LHCN-M2 (cell line): ENCODE measurements at places on chromosomes 1 and 21.

- no peak for DNase-seq
These were observed 248.1 kb upstream of the FMN2 start for GRCh38 chr1:239843541-239843940.

GRCh38 chr1:158355773-158356285 lies 2.1 kb downstream of the CD1E start:
- no peak for DNase-seq

DNA sequence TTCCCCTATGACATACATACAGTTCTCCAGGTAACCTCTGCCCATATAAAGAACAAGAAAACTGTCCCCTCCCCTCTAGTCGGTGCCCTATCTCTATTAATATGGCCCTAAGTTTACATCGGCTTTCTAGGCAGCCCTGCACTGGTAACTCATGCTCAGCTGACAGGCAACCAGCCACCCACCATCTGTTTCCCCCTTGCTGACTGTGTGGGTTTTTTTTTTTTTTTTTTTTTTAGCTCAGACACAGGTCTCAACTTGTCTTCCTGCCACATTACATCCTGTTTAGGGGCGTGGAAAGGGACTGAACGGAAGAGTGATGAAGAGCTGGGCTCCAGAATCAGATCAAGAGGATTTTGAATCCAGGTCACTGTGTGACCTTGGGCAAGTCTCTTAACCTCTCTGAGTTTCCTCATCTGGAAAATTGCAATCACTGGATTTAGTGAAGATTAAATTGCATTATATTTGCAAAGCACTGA lies 14.0 kb downstream of the LAPTM5 start:
- peak; percentile 39 for DNase-seq

DNA sequence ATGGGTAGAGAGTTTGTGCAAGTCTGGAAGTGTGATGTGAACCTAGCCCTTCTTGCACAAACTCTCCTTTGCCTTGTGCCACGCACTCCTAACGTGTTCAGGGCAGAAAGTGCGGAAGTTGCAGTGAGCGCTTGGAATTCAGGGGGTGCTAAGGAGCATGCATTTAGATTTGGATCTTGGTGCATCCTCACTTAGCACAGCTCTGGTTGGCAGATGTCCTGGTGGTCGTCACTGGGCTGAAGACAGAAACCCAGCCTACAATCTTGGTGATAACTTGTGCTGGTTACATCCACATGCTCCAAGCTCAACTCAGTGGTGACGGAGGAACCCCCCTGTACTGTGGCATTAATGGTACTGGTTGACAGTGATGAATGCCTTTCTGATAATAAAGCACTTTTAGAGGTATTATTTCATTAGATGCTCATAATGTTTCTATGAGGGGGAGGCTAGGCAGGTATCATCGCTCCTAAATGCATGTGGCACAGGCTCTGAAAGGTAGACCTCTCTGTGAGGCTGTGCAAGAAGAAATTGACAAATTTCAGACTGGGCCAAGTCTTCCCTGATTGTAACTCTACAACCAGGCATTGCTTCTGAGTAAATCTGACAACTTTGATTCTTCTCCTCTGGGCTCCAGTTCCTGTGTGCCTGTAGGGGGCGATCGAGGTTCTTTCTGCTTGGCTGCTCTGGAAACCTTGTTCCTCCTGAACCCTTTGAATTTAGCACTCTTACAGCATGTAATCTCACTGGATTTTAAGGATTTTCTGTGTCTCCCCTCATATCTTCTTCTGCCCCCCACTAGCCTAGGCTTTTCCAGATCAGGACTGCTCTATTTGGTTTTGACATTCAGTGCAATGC lies 40.6 kb downstream of the MAPKAPK2 start:
- DNase-seq, result peak; percentile 37

GRCh38 chr1:152440635-152441471 lies 26.8 kb upstream of the CRNN start:
- peak; percentile 79 for DNase-seq

DNA sequence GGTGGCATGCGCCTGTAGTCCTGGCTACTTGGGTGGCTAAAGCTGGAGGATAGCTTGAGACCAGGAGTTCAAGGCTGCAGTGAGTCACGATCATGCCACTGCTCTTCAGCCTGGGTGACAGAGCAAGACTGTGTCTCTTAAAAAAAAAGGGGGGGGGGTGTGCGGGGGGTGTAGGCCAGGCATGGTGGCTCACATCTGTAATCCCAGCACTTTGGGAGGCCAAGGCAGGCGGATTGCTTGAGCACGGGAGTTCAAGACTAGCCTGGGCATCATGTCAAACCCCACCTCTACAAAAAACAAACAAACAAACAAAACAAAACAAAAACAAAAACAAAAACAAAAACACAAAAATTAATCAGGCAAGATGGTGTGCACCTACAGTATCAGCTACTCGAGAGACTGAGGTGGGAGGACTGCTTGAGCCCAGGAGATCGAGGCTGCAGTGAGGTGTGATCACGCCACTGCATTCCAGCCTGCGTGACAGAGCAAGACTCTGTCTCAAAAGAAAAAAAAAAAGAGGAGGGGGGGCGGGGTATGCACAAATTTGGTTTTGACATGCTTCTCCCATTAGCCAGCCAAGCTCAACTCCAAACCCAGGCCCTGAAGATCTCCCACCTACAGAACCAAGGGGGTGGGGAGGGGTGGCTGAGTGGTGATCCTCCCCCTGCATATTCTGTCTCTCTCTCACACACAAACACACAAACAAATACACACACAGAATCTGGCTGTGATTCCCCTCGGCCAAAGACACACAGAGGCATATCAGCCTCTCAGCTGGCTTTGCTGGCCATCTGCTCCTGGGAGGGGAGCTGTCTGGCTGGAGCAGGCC lies 3.1 kb downstream of the PTAFR start:
- DNase-seq, result no peak

DNA sequence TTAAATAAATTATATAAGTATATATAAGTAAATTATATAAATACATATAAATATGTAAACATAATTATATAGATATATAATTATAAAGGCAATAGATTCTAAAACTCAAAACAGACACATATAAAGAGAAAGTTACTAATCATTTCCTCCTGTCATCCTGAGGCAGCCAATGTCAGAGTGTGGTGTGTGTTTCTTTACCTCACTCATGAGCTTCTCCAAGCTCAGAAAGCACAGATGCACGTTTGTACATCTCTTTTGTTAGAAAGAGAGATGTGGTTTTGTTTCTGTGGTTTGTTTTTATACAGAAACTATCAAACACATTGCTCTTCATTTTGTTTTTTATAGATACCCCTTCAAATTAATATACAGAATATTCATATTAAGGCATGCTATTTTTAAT lies 594.8 kb downstream of the USP25 start:
- no peak for DNase-seq

GRCh38 chr1:201703621-201704438 lies 125.1 kb upstream of the IPO9 start:
- DNase-seq, result peak; percentile 78

DNA sequence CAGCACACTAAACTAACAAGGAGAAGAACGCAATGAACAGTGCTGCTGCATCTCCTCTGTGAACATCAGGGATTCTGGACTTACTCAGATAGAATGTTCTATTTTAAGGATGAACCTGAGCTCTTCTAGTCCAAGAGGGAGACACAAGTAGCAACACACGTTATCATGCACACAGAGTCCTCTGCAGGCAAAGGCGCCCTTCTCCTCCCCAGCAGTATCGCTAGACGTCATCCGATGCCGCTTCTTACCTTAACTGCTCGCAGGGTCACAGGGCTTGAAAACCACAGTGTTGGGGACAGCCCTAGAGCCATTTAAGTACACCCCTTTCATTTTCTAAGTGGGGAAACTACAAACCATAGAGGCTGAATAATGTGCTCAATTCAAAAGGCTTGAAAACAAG lies 74.5 kb downstream of the HIVEP3 start:
- DNase-seq, result no peak

GRCh38 chr1:203390298-203390697 lies 39.4 kb upstream of the FMOD start:
- no peak for DNase-seq

GRCh38 chr1:51295926-51296325 lies 34.4 kb downstream of the TTC39A start:
- DNase-seq, result no peak

DNA sequence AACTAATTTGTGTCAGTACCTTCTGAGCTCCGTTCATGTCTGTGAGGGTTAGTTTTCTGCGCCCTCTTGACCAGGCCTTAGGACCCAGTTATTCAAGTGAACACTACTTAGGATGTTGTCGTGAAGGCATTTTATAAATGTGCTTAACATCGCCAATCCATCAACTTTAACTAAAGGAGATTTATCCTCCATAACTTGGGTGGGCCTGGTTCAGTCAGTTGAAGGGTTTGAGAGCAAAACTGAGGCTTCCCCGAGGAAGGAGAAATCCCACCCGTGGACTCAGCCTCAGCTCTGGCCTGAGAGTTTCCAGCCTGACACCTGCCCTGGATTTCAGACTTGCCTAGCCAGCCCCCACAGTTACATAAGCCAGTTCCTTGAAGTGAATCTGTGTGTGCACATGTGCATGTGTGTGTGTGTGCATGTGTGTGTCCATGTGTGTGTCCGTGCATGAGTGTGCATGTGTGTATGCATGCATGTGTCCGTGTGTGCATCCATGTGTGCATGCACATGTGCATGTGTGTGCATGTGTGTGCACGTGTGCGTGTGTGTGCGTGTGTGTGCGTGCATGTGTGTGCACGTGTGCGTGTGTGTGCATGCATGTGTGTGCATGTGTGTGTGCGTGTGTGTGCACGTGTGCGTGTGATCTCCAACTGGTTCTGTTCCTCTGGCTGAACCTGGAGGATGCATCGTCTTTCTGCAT lies 62.1 kb upstream of the PDE9A start:
- no peak for DNase-seq

GRCh38 chr1:161359291-161359690 lies 8.4 kb downstream of the CFAP126 start:
- DNase-seq, result no peak

DNA sequence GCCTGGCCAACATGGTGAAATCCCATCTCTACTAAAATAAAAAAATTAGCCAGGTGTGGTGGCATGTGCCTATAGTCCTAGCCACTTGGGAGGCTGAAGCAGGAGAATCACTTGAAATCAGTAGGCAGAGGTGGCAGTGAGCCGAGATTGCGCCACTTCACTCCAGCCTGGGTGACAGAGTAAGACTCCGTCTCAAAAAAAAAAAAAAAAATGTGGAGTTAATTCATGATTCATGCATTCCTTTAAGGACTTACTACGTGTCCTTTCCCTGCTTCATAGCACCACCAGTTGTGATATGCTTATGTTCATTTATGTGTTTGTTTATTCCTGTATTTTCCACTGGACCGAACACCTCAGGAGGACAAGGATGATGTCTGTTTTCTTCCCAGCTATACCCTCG lies 12.7 kb upstream of the PRELP start:
- peak; percentile 48 for DNase-seq

DNA sequence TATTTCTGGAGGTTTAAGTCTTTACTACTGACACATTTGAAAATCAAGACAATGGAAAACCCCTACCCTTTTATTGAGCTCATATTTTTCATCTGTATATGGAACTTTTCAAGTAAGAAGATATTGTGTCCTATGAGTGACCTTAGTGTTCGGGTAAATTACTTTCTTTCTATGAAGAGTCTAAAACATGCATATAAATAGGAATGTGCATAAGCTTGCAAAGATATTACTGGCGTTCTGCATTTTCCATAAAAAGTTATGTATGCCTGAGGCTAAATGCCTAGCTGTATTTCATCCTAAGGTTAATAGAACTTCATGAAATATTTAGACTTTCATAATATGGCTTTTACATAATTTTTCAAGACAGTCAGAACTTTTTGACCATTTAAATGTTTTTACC lies 495.8 kb upstream of the ADAMTS5 start:
- no peak for DNase-seq

GRCh38 chr1:163295949-163296348 lies 25.8 kb upstream of the NUF2 start:
- no peak for DNase-seq

GRCh38 chr21:34133802-34134201 lies 60.4 kb downstream of the MRPS6 start:
- no peak for DNase-seq

GRCh38 chr21:17709266-17709611 lies 96.5 kb upstream of the BTG3 start:
- DNase-seq, result no peak

GRCh38 chr21:34023691-34024373 lies 49.5 kb upstream of the MRPS6 start:
- no peak for DNase-seq

DNA sequence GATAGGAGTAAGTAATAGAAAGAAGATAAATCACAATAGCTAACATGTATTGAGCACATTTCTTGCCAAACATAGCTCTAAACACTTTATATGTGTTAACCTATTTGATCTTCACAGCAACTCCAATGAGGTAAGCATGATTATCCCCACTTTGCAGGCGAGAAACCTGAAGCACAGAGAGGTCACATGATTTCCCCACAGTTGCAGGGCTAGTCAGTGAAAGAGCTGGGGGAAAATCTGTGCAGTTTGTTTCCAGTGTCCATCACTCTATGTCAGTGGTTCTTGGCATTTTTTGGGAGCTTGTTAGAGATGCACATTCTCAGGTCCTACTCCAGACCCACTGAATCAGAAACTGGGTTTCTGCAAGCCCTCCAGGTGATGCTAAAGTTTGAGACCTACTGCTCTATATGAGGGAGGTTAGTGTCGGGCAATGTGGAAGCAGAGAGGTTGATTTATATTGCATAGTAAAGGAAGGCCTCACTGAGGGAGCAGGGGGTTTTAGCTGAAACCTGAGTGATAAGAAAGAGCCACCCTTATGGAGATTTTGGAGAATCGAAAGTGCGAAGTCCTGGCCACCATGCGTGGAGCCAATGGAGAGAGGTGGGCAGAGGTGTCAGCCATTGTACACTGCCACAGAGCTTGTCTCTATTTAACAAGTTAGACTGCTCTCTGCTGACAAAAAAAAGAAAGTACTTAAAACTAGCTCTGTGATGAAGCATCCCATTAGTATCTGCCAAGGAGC lies 20.9 kb downstream of the MCOLN3 start:
- peak; percentile 24 for DNase-seq

DNA sequence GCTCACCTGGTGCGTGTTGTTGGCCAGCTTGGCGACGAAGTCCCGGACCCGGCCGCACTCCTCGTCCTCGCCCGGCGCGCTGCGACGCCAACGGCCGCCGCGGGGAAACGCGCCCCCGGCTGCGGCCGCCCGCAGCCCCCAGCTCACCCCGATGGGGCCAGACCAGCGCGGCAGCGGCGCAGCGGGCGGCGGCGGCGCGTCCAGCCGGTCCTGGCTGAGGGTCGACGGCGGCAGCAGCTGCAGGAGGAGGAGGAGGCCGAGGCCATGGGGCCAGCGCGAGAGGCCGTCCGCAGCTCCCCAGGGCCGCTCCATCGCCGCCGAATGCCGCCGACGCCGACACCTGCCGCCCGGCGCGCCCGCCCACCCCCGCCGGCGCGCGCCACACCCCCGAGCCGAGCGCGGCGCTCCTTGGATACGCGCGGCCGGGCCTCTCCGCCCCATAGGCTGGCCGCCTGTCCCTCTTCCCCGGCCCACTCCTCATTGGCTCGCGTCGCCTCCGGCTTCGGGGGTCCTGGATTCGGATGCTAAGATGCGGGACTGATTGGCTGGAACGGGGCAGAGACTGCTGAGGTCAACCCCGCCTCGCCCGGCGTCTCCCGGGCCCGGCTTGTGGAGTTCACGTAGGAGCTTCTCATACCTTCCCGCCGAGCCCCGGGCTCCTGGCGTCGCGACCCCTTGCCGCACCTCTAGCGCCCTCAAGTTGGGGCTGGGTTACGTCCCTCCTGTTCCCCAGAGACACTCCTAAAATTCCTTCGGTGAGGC lies at the start of gene SORT1:
SORT1 (minus strand) TSS at position 338 of the 762 bp plus-strand sequence; CDS start at position 312, 26 bp downstream.
- peak; percentile 82 for DNase-seq
